T-helper 9 cell (primary cell): ENCODE measurements at places on chromosomes 3 and 15.

DNA sequence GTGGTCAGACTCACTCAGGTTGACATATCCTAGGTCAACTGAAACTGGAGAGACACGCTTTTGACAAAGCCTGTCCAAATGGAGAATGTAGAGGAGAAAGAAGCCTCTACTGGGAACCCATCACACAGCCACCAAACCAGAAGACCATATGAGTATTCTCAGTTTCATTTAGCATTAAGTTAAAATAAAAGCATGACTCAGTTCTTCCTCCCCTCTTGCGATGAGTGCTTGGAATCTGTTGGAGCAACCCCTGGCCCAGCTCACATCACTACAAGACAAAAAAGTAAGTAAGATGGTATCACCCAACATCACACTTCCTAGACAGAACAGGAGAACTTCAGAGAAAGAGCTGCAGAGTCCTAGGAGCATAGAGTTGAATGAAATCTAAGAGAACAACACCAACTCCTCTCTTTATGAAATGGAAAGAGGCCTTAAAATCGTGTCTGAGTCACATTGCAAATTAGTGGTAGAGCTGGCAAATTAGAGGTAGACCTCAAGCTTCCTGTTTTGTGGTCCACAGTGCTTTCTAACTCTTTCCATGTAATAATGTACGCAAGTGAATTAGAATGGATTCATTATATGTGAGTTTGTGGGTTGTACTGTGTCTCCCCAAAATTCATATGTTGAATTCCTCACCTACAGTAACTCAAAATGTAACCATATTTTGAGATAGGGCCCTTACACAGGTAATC, 51.2 kb downstream of the FGF12 start:
- DNase-seq = no peak

GRCh38 chr15:23616536-23616935, 31.1 kb downstream of the MAGEL2 start:
- DNase-seq = no peak

DNA sequence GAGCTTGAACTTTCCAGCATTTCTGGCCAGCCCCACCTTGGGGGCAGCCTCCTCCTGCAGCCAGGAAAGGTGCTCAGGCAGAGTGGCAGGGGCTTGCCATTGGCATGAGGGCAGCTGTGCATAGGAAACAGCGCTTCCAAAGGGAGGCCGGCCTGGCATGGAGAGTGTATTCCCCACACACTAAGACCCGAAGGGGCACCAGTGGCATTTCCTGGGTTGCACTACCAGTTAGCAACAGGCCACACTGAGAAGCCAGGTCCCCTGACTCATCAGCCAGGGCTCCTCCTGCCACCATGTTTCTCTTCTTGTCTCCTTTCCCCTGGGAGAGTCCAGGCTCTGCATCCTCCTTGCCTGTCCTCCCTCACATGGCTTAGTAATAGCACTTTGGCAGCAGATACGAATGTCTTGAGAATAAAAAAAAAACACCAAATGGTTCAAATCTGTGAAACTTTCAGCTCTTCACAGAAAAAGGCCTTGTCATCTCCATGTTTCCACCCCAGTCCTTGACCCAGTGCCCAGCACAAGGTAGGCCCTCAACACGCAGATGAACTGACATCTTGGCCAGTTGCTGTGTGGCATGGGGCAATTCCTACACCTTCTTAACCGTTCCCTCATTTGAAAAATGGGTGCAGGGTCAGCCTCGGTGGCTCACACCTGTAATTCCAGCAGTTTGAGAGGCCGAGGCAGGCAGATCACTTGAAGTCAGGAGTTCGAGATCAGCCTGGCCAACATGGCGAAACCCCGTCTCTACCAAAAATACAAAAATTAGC, 180.4 kb downstream of the SMAD6 start:
- no peak for DNase-seq

- no peak for DNase-seq
Measured at GRCh38 chr3:112635674-112636073, 5.3 kb downstream of the CCDC80 start.

DNA sequence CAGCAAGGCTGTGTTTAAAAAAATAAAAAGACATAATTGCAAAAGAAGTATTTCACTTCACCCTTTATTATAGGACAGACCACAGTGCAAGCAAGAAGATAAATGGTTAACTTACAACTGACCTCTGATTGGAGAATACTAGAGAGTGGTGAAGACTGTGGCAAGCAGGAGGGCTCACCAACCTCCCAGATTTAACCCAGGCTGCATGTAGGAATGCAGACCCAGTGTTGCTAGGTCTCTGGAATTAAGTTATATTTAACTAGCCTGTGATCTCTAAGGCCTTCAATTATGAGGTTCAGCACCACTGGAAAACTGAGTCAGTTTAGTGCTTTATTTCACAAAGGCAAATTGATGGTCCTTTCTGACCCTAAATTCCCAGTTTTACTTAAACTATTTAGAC, 436.6 kb downstream of the LPP start:
- no peak for DNase-seq

DNA sequence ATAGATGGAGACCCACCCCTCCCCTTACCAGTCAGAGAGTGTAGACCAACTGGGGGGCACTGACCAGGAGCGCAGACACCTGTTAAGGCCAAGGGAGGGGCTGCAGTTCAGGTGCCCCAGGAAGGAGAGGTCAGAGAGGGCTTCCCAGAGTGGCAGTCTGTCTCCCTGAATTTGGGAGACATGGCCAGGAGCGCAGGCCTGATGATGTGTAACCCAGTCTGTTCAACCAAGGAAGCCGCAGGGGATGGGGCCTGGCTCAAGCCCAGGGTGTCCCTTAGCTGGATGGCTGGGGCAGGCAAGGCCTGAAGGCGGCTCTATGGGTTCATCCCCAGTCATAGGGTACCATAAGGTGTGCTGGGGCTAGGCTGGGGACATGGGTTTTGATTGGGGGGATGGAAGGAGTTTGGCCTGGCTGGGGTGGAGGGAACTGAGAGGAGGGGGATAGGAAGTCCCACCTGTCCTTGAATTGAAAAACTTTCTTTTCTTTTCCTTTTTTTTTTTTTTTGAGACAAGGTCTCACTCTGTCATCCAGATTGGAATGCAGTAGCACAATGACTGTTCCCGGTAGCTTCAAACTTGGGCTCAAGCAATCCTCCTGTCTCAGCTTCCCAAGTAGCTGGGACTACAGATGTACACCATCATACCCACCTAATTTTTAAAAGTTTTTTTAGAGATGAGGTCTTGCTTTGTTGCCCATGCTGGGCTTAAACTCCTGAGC, 75.7 kb downstream of the SMAD6 start:
- no peak for DNase-seq

GRCh38 chr3:192819001-192819569, 91.7 kb upstream of the FGF12 start:
- DNase-seq = peak; percentile 16

DNA sequence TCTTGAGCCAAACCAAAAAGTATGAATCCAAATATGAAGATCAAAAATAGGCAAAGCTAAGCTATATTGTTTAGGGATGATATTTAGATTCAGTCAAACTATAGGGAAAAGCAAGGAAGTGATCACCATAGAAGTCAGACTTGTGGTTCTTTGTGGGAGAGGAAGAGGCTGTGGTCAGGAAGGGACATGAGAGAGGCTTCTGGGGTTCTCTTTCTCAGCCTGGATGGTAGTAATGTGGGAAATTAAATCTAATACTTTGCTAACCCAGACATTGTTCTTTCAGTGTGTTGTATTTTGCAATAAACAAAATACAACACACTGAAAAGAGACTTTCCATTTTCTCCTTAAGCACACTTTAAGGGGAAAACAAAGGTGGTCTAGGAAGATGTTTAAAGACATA, 3.1 kb downstream of the CX3CR1 start:
- no peak for DNase-seq

GRCh38 chr3:45915518-45916231, 27.6 kb upstream of the CXCR6 start:
- DNase-seq = peak; percentile 57

DNA sequence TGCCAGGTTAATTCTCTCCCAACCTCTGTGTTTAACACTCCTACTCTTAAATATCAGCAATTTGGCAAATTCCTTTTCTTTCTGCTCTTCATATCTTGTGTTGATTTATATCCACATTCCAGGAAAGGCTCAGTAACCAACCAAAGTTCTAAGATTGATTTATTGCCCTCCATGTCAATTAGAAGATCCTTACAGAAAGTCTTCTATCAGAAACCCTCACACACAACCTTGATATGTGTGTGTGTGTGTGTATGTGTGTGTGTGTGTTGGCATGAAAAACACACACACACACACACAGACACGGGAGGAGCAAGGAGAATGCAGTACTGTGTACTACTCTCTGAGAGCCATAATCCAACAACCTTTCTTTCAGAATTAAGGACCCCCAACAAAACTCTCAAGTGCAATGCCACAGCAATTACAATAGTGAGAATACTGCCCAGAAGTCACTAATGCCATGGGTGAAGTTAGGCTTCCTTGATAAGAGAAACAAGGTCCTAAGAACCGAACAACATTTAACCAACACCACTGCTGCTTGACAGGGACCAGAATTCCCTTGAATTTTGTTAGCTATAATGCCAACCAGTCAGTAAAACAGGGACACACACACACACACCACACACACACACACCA, 1.1 kb downstream of the LSAMP start:
- no peak for DNase-seq

DNA sequence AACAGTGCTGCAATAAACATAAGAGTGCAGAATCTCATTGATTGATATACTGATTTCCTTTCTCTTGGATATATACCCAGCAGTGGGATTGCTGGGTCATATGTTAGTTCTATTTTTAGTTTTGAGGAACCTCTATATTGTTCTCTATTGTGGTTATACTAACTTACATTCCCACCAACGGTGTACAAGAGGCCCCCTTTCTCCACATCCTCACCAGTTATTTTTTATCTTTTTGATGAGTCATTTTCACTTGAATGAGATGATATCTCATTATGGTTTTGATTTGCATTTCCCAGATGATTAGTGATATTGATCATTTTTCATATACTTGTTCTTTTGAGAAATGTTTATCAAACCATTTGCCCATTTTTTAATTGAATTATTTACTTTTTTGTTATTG, 12.4 kb upstream of the IREB2 start:
- DNase-seq = no peak

- DNase-seq = no peak
Measured at GRCh38 chr3:58366699-58367098, 34.0 kb downstream of the PXK start.

DNA sequence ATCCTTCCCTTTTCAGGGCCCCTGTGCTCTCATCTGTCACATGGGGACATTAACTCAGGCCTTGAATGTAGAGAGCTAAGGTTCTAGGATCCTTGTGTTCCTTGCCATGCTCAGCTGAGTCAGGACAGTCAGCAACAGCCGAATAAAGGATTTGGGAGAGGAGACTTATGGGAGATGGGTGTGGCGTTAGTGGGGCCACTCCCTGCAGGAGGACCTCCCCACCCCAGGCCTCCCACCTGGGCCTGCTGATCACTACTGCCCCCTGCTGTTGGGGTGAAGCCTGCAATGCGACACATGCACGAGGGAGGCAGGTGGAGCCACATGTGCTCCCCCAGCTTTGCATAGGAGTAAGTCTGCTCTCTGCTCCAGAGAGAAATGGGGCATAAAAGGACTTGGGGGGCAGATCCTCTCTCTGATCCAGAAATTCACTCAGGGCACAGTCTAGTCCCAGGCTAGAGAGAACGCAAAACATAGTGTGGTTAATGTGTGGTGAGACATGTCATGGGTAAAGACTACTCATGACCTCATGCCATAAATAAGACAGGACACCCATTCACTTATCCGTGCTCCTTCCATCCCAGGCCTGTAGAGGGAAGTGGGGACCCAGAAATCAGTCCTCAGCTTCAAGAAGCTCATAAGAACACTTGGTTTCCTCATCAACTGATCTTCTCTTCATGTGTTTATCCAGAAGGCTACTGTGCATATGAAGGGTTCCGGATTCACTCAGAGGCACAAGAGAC, 19.4 kb downstream of the RBP1 start:
- no peak for DNase-seq

DNA sequence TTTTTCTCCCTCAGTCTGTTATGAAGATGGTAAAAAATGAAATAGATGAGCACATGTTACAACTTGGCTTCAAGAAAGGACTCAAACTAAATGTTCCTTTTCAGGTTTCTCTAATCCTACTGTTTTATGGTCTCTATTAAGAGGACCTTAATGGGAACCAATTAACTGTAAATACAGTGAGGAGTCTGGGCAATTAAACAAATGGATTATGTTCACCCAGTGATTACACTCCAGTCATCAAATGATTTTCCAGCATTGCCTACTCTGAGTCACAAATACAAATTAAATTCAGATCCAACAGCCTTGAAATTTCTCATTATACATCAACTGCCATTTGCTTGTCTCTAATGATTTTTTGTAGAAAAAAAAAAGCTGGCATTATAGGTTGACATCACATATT, 129.2 kb downstream of the NEK10 start:
- DNase-seq = no peak

GRCh38 chr3:38984731-38985130, 67.0 kb downstream of the SCN11A start:
- DNase-seq = no peak

GRCh38 chr15:23897091-23897490, 210.0 kb upstream of the NDN start:
- no peak for DNase-seq

GRCh38 chr3:133694288-133695268, 32.8 kb upstream of the TOPBP1 start:
- no peak for DNase-seq

DNA sequence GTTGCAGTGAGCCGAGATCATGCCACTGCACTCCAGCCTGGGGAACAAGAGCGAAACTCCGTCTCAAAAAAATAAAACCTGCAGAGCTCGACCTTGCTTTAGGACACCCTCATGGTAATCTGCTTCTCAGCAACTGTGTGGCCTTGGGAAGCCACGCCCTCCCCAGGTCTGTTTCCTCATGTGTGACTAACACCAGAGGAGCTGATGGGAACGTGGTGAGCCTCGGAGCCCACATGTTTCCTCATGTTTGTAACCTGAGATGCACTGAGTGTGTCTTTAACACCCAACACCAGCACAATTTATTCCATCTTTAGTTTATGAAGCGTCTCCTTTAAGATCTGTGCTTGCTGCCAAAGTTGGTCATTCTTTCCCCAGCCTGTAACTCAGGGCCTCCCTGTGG, 142.8 kb downstream of the OCA2 start:
- DNase-seq = no peak

GRCh38 chr3:59680919-59681318, 631.1 kb upstream of the CFAP20DC start:
- no peak for DNase-seq

GRCh38 chr15:56286213-56286612, 42.5 kb upstream of the RFX7 start:
- no peak for DNase-seq
